ENCODE measurements at places on chromosomes 12 and 14.

- no peak for DNase-seq
These were observed 86.9 kb upstream of the IGF1 start for GRCh38 chr12:102567031-102567985.

DNA sequence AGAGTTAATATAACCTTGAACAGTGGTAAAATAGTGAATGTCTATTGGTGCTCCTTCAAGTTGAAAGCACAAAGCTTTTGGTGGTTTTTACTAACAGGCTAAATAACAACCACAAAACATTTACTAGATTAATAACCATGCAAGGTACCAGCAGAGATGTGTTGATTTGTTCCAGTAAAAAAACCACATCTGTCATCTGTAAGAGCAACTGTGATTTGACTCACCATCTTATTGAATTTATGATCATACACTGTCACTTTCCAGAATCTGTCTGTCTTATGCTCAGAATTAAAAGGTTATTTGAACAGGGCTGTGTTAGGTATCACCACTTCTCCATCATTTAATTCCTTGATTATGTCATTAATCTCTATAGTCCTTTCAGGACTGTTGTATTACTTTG, 107.0 kb upstream of the PTHLH start:
- DNase-seq = no peak

DNA sequence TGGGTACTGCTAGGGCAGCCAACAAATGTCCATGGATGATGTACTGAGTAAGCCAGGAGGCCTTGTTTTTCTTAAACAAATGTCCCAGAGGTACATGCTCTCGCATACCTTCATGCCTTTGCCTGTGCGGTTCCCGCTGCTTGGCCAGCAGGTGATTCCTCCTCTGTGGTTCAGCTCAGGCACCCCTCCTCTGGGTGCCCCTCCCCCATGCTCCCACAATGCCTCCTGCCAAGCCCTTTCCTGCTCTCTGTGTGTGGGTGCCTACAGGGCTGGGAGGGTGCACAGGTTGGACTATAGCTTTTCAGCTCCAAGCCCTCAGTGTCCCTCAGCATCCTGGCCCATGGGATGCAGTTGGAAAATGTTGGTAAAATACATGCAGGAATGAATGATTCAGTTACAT, 23.5 kb downstream of the ASB2 start:
- no peak for DNase-seq

DNA sequence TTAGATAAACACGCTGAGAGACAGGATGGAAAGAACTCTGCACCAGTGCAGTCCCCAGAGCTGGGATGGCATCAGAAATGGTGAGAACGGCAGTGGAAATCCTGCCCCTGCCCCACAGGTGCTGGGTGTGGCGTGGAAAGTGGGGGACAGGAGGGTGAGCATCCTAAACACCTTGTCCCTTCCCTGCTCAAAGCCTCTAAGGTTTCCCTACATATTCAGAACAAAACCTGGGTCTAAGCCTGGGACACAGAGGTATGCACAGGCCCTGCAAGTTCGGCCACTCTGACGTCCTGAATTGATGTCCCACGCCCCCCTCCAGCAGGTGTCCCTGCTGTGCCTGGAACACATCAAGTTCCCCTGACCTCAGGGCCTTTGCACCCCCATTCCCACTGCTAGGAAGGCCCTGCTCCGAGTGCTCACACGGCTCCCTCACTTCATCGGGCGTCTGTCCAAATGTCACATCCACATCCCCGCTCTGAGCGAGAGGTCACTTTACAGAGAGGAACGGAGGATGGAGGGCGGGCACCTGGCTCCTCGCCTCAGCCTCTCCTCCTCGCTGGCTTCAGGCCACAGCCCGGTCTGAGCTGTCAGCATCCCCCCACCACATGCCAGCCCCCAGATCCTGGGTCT, 38.5 kb upstream of the SFSWAP start:
- DNase-seq = no peak

DNA sequence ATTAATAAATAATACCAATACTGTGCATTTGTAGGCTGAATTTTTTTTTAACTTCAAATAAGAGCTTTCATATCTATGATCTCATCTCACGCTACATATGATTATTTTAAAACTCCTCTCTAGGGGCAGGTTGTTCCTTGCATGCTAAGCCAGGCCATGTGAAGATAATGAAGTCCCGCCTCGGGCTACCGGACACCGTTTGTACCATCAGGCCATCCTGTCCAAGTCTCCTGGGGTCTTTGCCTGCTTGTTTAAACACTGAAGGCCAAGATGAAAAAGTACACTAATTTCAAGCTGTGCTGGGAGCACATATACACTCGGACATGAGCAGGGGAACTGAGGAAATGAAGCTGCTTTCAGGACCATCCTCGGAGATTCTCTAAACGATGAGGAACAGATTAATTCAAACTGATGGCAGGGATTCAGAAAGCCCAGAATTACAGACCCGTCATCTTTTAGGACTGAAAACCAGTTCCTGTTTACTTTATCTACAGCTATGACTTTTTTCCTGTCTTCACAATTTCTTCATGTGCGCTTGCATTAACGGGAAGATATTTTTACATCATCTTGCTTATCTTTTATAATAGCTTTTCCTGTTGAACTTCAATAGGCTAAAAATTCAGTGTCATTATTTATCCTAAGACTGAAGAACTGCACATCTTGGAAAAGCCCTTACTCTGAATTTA, 6.3 kb upstream of the ABHD12B start:
- DNase-seq = no peak

Data from C1 segment of cervical spinal cord (tissue), 14 donors.